Activated T-cell treated with anti-CD3 and anti-CD28 coated beads for 4 hours (primary cell): ENCODE measurements at places on chromosomes 6 and 20.

- DNase-seq = peak; percentile 65
Measured at GRCh38 chr6:129671442-129672340, 38.3 kb downstream of the ARHGAP18 start.

DNA sequence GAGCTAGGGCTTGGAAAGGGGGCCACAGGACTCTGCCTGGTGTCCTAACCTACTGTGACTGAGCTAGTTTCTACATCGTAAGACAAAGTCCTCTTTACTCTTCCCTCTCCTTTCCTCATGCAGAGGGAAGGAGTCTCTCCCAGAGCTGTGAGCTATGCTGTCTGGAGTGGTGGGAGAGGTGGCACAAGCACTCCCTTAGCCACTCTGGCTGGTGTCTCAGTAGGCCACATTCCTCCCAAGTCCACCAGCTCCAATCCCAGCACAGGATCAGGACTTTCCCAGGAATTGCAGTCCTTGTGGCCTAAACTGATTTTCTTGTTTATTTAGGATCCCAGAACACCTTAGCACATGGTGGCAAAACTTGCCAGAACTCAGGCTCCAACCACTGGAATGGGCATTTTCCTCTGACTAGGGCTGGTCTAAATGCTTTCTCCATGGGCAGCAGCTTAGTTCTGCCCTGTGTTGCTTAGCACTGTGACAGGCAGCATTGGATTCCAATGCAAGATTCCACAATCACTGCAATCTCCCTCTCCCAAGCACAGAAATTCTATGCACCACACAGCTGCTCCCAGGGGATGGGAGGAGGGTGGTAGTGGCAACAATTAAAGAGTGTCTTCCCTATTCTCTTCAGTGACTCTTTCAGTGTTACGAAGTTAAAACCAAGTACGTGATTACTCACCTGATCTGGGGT, 733.3 kb downstream of the HACE1 start:
- DNase-seq = no peak

GRCh38 chr6:89140347-89141156, 5.3 kb upstream of the PM20D2 start:
- no peak for DNase-seq

- DNase-seq = no peak
Measured at GRCh38 chr20:62907384-62908317, 18.7 kb downstream of the DIDO1 start.

DNA sequence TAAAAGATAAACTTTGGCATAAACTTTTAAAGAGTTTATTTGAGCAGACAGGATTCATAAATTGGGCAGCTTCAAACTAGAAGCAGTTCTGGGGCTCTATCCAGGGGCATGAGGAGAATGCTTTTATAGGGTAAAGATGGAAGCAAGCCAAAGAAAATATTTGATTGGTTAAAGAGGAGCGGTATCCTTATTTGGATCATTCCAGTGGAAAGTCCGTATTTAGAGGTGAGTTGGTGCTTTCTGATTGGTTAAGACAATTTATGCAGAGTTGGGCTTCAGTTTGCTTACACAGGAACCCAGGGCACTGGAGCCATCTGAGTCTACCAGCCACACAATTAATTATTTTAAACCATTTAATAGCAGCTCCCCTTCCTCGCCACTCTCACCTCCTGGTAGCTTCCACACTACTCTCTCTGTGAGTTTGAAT, 37.9 kb upstream of the RNF217 start:
- DNase-seq = no peak

GRCh38 chr6:99002831-99003230, 55.1 kb upstream of the FBXL4 start:
- no peak for DNase-seq

- DNase-seq = no peak
Measured at GRCh38 chr20:49814057-49814694, 1.5 kb downstream of the SLC9A8 start.

DNA sequence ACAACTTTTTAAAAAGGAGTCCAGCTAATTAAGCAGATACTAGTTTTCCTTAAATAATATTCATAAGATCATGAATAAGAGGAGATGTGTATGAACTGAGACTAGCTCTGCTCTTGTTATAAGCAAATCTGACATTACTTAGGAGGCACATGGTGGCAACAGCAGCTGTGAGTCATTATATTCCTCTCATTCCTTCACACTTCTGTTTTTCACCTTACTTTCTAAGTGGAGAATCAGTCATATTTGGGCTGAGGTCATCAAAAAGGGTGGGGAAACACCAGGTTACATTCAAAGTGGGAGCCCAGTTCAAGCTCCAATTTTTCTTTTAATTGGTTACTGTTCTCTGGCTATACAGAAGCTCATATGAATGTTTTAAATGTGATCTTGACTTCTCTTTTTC, 6.0 kb upstream of the RIPPLY2 start:
- no peak for DNase-seq

DNA sequence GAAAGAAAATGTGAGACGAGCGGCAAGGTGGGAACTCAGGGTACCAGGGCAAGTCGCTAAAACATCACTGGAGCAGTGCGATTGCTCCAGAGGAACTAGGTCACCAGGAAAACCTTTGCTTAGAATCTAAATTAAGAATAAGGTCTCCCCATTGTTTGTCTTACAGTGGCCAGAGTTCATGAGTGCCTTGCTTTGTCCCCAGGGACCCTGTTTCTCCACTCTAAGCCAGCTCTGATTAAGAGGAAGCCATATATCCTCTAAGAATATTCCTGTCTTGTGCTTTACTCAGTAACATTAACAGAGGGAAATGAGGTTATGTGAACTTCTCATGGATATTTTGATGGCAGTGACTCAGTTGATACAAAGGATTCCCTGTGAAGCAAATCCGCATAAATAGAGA, 305.8 kb downstream of the CD83 start:
- no peak for DNase-seq

- DNase-seq = no peak
Measured at GRCh38 chr6:161414180-161414579, 140.3 kb upstream of the AGPAT4 start.

GRCh38 chr6:82178077-82178758, 69.3 kb downstream of the IBTK start:
- DNase-seq = no peak

DNA sequence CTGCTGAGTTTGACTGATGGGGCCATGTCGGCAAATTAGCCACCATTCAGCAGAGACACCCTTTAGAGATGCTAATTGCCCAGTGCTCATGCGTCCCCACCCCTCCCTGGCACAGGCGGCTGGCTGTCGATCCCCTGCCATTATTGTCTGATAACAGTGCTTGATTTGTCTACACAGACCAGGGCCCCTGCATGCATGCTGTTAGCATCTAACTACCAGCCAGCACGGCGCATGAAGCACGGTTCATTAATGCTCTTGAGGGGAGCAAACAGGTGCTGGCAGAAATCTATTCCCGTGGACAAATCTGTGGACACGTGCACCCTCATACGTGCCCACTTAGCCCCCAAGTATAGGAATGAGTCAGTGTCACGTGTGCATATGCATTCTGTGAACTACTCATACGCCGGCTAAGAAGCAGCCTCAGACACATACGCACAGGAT, 32.2 kb downstream of the KCNB1 start:
- DNase-seq = no peak

GRCh38 chr6:123830120-123830519, 26.5 kb downstream of the NKAIN2 start:
- no peak for DNase-seq

DNA sequence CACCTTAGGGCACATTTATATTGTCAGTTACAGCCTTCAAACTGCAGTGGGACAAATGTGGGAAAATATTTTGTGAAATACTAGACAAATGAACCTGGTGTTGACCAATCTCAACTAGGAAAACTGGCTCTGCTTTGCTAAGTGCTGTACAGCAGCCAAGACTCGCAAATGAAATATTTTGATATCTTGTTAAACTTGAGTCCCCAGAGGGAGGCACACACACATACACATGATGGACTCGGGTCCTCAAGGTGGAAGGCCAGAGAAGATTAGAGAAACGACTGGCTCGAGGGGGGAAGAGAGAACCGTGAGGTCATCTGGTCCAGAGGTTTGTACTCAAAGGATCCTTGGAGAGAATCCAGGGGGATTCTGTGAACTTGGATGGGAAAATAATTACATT, 67.3 kb upstream of the JAG1 start:
- no peak for DNase-seq

DNA sequence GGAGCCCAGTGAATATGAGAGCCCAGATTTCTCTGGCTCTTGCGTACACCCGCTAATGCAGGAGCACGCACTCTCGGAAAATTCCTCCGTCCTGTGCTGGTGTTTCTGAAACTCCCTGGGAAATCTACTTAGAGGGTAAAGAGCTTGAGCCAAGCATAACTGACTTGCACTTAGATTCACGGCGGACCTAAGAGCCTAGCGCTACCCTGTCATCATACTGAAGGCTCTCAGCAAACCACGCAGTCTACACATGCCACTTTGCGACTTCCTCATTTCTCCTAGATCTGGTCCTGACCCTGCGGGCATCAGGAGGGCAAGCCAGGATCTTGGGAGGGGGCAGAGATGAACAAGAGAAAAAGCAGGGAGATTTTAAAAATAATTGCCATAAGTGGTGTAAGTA, 324.7 kb downstream of the CD83 start:
- no peak for DNase-seq

- no peak for DNase-seq
Measured at GRCh38 chr6:135298455-135298854, 117.3 kb downstream of the MYB start.

GRCh38 chr20:57612916-57613315, 7.3 kb downstream of the ZBP1 start:
- DNase-seq = no peak

DNA sequence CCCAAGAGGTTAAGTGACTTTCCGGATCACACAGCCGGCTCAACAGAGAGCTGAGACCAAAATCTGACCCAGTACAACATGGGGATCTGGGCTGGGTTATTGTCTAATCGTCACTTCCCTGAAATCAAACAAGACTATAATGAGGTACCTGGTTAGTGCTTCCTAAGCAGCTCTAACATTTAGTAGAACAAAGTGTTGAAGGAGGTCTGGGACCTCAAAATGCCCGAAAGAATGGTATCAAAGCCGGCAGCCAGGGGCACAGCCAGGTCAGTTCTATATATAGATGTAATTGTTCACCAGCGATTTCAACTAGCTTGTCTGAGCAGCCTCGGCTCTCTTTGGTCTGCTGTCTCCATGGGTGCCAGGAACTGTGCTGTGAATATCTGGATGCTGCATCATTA, 245.5 kb upstream of the ECI2 start:
- DNase-seq = no peak

GRCh38 chr20:62621251-62622110, 20.8 kb upstream of the SLCO4A1 start:
- DNase-seq = no peak

GRCh38 chr6:9484686-9485085, 930.2 kb downstream of the TFAP2A start:
- DNase-seq = no peak

DNA sequence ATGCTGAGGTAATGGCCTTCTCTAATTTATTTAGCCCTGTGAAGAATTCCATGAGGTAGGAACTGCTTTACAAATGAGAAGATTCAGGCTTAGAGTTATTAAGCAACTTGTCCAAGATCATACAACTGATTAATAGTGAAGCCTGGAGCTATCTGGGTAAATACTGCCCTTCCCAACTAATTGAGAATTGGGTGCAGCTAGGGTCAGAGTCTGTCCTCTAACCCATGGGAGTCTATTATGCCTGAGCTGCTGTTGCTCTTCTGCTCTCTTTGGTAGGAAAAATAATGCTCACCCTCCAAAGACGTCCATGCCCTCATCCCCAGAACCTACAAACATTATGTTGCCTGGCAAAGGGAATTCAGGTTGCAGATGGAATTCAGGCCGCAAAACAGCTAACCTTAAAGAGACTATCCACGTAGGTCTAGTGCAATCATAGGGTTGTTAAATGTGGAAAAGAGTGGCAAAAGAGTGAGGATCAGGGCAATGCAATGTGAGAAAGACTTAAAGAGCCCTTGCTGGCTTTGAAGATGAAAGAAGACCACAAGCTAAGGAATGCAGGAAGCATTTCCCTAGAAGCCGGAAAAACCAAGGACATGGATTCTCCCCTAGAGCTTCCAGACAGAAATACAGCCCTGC, 90.1 kb downstream of the SPTLC3 start:
- no peak for DNase-seq

- DNase-seq = no peak
Measured at GRCh38 chr6:25366903-25367545, 87.8 kb downstream of the CARMIL1 start.

GRCh38 chr6:21664314-21665109, 71.0 kb downstream of the SOX4 start:
- no peak for DNase-seq

DNA sequence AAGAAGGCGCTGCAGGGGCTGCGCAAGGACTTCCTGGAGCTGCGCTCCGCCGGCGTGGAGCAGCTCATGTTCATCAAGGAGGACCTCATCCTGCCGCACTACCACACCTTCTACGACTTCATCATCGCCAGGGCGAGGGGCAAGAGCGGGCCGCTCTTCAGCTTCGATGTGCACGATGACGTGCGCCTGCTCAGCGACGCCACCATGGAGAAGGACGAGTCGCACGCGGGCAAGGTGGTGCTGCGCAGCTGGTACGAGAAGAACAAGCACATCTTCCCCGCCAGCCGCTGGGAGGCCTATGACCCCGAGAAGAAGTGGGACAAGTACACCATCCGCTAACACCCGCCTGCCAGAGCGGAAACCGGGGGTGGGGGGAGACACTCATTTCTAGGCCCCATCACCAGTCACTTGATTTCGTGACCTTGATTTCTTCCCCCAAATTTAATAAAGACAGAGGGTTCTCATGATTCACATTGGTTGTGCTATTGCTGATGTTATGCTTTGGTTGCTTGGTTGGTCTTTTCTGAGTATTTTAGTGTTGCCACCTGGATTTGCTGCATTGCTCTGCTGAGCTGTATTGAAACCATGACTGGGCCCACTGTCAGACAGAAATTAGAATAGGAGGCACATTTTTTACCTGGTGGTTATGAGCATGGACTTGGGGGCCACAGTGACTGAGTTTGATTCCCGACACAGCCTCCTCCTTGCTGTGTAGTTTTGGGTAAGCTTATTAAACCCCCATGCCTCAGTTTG, 1.5 kb downstream of the FAM50B start:
- no peak for DNase-seq

- no peak for DNase-seq
Measured at GRCh38 chr6:37732688-37733087, 35.0 kb upstream of the MDGA1 start.

DNA sequence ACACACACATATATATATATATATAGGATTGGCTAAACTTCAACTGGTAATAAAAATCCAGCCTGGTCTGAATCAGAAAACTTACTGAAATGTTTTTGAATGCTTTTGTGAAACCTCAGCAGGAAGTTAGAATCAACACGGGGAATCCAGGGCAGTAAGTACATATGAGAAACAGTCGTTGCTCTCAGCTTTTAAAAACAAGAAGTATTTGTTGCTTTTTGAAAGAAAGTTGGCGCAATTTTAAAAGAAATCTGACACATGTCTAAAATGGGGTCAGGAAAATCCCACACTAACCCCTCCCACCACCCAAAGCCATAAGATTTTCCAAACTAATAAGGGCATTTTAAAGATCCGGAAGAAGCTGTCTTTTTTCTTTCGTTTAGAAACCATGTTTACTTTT, 11.5 kb upstream of the CCDC170 start:
- no peak for DNase-seq

- no peak for DNase-seq
Measured at GRCh38 chr20:59939052-59939878, 840 bp downstream of the PPP1R3D start.
